Stimulated activated CD8-positive, alpha-beta memory T cell treated with anti-CD3 and anti-CD28 coated beads, Interleukin-15, amount 100 ng/mL, for 4 hours (primary cell): ENCODE measurements at places on chromosomes 6 and 20.

- no peak for DNase-seq
These were observed 1.5 kb upstream of the ARID1B start for GRCh38 chr6:156775717-156776116.

GRCh38 chr6:73738367-73739028 is 42.5 kb downstream of the CD109 start:
- DNase-seq: no peak

DNA sequence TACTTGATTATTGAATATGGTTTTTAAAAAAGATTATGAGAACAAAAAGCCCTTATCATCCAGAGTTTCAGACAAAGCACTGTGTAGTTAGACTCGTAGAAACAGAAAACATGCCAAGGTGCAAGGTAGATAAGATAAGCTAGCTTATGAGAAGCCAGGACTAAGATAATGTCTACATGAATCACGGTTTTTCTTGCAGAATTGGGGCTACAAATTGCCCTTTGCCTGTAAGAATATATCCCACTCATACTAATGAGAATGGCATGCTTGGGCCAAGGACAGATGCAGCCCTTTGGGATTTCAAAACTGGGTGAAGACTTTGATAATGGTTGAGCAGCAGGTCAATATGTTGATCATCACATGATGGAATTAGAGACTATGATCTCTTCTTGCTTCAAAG is 165.3 kb upstream of the PREP start:
- DNase-seq: no peak

GRCh38 chr6:20716865-20717264 is 182.6 kb downstream of the CDKAL1 start:
- no peak for DNase-seq

DNA sequence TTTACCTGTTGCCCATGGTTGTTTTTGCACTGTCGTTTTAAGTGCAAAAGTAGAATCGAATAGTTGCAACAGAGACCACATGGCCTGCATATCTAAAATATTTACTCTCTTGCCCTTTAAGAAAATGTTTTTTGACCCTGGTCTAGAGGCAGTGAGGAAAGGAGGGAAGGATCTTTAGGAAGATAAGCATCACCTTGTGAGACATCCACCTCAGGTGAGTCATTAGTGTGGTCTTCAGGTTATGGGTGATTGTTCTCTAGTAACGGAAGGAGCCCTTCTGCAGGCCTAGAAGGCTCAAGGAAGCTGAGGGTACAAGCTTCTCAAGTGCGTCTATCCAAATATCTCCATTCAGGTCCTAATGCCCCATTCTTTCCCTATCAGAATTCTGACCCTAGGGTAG is 6.6 kb upstream of the RAB44 start:
- DNase-seq: no peak

- no peak for DNase-seq
These were observed 573.1 kb downstream of the HACE1 start for GRCh38 chr6:104286641-104287040.

DNA sequence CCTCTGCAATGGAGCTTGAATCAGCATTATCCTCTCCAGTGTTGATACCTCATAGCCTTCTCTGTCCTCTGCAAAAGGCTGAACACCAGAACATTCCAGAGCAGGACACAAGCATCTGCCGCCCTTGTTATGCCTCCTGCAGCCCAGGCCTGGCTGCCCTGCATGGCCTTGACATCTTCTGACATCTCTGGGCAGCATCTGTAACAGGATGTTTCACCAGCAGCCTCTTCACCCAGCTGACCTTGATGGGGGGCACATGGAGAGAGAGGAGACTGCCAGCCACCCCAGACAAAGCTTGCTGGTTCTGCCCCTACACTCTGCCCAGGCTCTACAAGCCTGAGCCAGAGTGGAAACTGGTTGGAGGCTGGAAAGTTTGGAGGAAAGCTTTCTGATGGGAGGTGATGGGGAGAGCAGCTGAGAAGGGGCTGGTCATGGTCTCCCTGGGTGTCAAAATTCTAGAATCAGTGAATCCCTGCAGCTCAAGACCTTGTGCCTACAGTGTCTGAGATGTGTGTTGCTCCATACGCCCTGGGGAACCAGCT is 145.1 kb downstream of the MRPL14 start:
- DNase-seq: no peak

GRCh38 chr6:15504040-15504495 is 158.8 kb downstream of the DTNBP1 start:
- DNase-seq: no peak

DNA sequence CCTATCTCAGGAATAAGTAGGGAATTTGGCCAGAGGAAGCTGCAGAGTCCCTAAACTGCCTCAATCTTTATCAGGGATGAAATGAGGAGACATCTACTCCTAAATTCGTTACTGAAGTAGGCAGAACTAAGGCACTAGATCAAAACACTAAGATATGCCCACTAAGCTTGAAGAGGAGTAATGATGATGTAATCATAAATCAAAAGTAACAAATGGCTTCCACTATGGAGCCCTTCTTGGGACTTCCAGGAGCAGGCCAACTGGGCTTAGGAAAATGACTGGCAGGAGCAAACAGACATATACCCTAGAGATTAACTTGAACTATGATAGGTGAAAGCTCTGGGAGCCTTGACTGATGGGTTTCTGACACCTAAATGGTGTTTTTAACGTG is 15.4 kb downstream of the ZSCAN12 start:
- DNase-seq: no peak

- no peak for DNase-seq
These were observed 23.1 kb downstream of the CRYBG1 start for GRCh38 chr6:106383573-106383972.

GRCh38 chr6:42177514-42178364 is 4.6 kb downstream of the GUCA1A start:
- DNase-seq: no peak

DNA sequence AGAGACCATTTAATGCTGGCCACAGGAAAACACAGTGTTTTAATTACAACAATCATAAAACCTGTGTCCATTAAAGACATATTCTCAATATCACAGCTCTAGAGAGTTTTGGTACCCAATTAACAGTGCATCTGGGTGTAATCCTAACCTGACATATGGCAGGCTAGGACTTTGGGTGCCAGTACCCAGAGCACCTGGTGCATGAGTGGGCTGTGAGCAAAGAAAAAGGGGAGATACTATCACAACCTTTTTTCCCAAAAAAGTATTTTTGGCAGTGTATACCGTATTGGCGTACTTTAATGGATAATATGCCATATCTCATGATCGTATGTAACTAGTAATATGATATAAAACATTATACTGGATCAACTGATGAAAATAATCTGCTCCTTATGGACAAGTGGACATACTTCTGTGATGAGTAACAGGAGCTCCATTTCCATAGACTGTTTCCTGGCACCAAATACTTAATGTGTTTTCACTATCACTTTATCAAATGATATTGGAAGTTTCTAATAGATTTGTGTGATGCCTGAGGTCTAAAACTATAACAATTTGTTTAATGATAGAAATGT is 91.7 kb downstream of the COL19A1 start:
- DNase-seq: no peak

DNA sequence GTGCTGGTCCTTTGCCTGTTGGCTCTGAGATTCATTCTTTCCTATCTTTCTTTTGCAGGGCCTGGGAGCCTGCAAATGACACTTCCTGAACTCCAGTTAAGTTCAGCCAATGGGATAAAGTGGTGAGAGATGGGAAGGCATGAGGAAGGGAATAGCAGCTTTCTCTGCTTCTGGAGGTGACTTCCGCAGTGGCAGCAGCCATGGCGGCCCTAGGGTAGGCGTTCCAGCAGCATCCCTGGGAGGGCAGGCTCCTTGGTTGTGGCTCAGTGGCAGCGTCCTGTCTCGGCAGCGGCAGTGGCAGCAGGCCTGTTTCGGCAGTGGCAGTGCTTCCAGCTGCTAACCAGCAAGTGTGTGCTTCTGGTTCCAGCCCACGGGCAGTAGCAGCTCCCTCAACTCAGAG is 7.3 kb upstream of the MDFI start:
- no peak for DNase-seq

DNA sequence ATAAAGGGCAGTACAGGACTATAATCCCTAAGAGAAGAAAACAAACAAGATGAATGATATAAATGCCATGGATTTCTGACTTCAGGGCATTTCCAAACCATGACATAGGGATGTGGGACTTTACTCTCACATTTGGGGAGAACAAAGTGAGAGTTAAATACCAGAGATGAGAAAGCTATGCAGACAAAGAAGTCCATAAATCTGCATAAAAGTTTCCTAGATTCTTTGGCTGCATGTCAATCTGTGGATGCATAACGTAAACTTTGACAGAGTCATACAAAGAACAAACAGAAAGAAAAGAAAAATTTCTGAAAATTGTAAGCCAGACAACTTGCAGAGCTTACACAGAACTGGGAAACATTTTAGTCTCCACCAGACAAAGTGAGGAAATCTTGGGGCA is 11.7 kb downstream of the EPM2A start:
- DNase-seq: no peak

DNA sequence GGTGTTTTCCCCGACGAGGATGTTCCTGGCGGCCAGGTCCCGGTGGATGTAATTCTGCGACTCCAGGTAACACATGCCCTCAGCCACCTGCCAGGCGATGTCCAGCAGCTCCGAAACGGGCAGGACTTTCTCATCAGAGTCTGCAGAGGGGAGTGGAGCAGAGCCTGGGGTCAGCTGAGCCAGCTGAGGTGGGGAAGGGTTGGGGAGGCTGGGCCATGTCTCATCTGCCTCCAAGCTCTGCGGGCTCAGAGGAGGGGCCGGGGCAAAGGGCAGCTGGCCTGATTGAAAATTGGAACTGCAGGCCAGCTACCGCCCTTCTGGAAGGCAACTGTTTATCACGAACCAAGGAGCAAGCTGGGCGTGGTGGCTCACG is 6.4 kb downstream of the PTK6 start:
- DNase-seq: no peak

DNA sequence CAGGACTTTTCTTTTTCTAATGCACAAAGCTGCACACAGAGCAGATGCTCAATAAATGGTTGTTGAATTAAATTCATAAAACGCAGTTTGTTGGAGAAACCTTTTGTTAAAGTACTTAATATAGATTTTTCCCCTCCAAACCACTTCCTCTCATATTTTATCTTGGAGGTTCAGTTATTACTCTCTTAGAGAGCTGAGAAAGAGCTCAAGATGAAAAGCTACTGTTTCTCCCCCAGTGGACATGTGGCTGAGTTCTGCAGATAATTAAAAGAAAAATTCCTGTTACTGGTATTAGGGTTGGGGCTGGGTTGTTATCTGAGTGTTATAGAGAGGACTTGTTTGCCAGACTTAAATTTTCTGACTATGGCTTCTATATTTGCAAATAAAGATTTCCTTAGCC is 294.0 kb downstream of the TBC1D7 start:
- DNase-seq: no peak

GRCh38 chr6:170274713-170275560 is 15.9 kb downstream of the DLL1 start:
- no peak for DNase-seq

- DNase-seq: no peak
These were observed 33.8 kb downstream of the TBC1D7 start for GRCh38 chr6:13294499-13295069.
